T-helper 17 cell (primary cell): ENCODE measurements at places on chromosomes 2 and 18.

DNA sequence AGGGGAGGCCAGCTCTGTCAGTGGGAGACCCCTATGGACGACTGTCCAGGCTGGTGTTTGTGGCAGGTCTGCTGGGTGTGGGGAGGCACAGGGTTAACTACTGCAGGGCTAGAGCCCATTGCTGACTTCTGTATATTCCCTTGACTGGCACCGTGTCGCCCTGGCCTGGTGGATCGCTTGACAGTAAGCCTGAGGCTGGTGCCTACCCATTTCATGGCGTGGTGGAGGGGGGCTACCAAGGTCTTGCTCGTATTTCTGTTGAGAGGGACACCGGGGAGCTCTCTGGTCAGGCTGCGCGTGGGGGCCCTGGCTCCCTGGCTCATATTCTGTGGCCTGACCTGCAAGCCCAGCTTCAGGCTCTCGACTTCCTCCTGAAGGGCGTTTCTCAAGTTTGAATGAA, 119.7 kb downstream of the ACOXL start:
- H3K36me3 ChIP-seq = no peaks in the 10 kb centered on the region
- peak overlapping the region; percentile 57 for H3K4me3 ChIP-seq
- DNase-seq = no peak
- H3K27me3 ChIP-seq = no peaks in the 10 kb centered on the region
- peak overlapping the region; percentile 94 for H3K27ac ChIP-seq

GRCh38 chr18:59908799-59909198, 9.0 kb downstream of the PMAIP1 start:
- DNase-seq = no peak
- H3K4me1 ChIP-seq = peaks cover 23% of the 10 kb centered on the region
- H3K36me3 ChIP-seq = no peaks in the 10 kb centered on the region
- H3K27ac ChIP-seq = peak overlapping the region; percentile 74
- H3K27me3 ChIP-seq = no peaks in the 10 kb centered on the region

DNA sequence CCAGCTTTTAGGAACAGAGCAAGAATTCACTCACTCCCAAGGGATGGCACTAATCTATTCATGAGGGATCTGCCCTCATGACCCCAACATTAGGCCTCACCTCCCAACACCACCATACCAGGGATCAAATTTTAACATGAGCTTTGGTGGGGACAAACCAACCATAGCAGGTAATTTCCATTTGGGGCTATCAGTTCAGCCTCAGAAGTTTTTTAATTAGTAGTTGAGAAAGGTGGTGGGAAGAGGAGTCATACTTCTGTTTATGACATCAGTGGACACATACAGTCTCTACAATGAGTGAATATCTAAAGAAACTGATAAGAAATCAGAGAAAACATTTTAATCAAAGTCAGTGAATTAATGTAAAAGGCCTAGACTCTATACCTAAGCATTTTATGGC, 59.6 kb upstream of the EMILIN2 start:
- no peak overlapping the region for H3K4me3 ChIP-seq
- H3K27ac ChIP-seq = peak overlapping the region; percentile 56
- H3K36me3 ChIP-seq = peaks cover 6% of the 10 kb centered on the region

GRCh38 chr2:112534826-112535225, 7.4 kb upstream of the POLR1B start:
- no peak overlapping the region for H3K4me3 ChIP-seq
- peaks cover 3% of the 10 kb centered on the region for H3K36me3 ChIP-seq
- no peak overlapping the region for H3K27ac ChIP-seq
- H3K27me3 ChIP-seq = no peaks in the 10 kb centered on the region

GRCh38 chr18:47557160-47557559, 305.7 kb upstream of the SKOR2 start:
- DNase-seq = no peak
- no peak overlapping the region for H3K4me3 ChIP-seq
- H3K27me3 ChIP-seq = peaks cover 60% of the 10 kb centered on the region
- H3K4me1 ChIP-seq = no peaks in the 10 kb centered on the region

DNA sequence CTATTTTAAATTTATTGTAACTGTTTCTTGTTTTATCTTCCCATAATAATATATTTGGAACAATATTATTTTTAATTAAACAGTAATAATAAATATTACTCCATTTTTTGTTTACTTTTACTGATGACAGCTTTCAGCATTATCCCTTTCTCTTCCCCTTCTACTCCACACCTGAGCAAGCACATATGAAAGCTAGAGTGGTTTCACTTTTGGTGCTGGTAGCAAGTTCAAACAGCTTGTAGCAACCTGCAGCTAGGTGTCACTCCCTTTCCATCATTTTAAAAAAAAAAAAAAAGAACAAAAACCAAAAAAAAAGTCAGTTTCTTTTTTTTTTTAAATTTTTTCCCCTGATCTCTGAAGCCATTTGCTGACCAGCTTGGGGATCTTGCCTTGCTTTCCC, 801.8 kb downstream of the CCDC85A start:
- no peaks in the 10 kb centered on the region for H3K4me1 ChIP-seq
- no peak overlapping the region for H3K4me3 ChIP-seq

DNA sequence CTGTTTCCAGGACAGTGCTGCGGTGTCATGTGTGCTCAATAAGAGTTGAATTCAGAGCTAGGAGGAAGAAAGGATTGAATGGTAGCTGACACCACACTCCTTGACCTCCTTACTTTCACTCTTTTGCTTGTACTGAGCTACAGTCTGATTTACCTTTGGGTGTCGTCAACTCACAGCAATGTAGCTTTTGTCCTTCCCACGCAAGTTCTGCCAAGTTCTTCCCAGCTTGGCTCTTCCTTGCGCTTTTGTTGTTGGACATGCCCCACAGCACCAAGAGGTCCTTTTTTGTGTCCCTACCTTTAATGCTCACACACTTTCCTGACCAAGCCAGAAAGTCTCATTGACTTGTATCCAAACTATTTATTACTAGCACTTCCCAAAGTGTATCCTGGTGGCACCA, 38.3 kb upstream of the ITGB6 start:
- no peak for DNase-seq
- H3K4me1 ChIP-seq = peaks cover 3% of the 10 kb centered on the region
- H3K27ac ChIP-seq = no peak overlapping the region
- H3K27me3 ChIP-seq = peaks cover 11% of the 10 kb centered on the region
- no peaks in the 10 kb centered on the region for H3K36me3 ChIP-seq

DNA sequence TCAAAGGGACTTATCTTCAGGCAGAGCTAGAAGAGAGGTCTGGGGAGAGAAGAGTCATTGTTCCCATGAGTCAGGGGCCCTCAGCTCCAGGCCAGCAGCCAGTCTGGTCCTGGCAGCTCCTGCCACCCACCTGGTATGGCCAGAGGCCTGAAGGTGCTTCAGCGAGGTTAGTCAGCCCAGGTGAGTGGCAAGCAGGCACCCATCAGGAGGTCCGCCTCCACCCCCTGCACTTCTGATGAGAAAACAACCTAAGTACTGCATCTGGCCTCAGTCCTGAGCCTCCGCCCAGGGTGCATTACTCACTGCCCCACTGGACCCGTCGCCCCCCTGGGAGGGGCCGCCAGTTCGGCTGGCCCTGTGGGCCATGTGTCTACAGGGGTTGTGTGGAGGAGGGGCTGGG, 130.2 kb downstream of the INHBB start:
- H3K27ac ChIP-seq = no peak overlapping the region
- no peak overlapping the region for H3K4me3 ChIP-seq
- DNase-seq = no peak
- peaks cover 24% of the 10 kb centered on the region for H3K27me3 ChIP-seq
- H3K4me1 ChIP-seq = peaks cover under 1% of the 10 kb centered on the region

DNA sequence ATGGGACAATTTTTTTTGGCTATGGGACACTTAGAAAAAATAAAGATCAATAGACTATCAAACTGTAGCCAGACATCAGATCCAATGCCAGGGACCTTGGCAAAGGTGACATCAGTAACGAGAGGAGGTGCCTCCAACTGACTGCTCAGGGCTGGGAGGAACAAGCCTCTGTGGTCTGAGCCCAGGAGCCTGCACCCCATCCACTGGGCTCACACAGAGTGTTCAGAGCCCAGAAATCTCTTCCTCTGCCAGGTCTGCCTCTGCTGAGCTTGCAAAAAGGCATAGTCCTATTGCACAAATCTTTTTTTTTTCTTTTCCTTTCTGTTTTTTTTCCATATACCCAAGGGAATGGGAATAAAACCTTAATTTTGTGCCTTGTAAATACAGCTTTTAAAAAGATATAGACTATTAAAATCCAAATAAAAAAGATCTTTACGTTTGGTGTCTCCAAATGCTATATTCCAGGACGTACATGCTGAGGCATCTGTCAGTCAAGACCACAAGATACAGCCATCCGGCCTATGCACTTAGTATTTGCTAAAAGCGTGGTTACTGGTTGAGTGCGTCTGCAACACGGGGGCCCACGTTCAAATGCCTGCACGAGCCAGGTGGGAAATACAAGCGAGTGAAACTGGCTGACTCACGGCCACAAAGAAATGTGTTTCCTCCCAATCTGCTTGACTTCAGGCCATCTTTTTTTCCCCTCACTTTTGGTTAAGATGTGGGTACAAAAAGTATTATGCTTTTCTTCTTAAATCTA, 7.8 kb upstream of the ARHGAP25 start:
- peaks cover 5% of the 10 kb centered on the region for H3K36me3 ChIP-seq
- H3K4me3 ChIP-seq = peak overlapping the region; percentile 15
- H3K4me1 ChIP-seq = peaks cover 52% of the 10 kb centered on the region
- DNase-seq = peak; percentile 60

DNA sequence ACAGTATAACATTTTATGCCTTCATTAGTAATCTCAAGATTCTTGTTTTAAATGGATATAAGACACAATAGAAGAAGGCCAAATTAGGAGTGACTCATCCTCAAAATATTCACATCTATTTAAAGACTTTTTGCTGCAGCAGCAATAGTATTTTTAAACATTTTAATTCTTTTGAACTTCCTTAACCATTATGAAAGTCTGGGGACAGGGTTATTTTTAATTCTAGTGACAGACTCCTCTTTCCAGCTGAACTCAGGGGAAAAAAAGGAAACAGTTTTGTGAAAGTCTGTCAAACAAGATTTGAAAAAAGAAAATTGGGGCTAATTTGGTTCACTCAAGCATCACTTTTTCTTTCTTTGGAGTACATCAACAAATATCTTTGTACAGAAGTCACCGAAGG, 541.8 kb downstream of the NUP35 start:
- no peaks in the 10 kb centered on the region for H3K27me3 ChIP-seq
- H3K27ac ChIP-seq = no peak overlapping the region
- peaks cover 2% of the 10 kb centered on the region for H3K36me3 ChIP-seq
- no peaks in the 10 kb centered on the region for H3K4me1 ChIP-seq

- no peaks in the 10 kb centered on the region for H3K36me3 ChIP-seq
- no peak for DNase-seq
- no peak overlapping the region for H3K4me3 ChIP-seq
- peaks cover 24% of the 10 kb centered on the region for H3K27me3 ChIP-seq
These were observed 115.2 kb upstream of the KLHL29 start for GRCh38 chr2:23269747-23270146.

- H3K27ac ChIP-seq = no peak overlapping the region
- H3K4me3 ChIP-seq = no peak overlapping the region
- H3K4me1 ChIP-seq = peaks cover 7% of the 10 kb centered on the region
These were observed 139.3 kb downstream of the KLHL29 start for GRCh38 chr2:23524261-23524706.

GRCh38 chr2:69798290-69798908, 31.1 kb upstream of the GMCL1 start:
- H3K4me1 ChIP-seq = peaks cover 23% of the 10 kb centered on the region
- H3K4me3 ChIP-seq = no peak overlapping the region
- DNase-seq = no peak
- H3K27me3 ChIP-seq = no peaks in the 10 kb centered on the region
- H3K36me3 ChIP-seq = no peaks in the 10 kb centered on the region

GRCh38 chr18:78448106-78448505, 531.5 kb upstream of the SALL3 start:
- H3K4me1 ChIP-seq = no peaks in the 10 kb centered on the region
- no peak overlapping the region for H3K4me3 ChIP-seq
- DNase-seq = no peak
- no peaks in the 10 kb centered on the region for H3K27me3 ChIP-seq

DNA sequence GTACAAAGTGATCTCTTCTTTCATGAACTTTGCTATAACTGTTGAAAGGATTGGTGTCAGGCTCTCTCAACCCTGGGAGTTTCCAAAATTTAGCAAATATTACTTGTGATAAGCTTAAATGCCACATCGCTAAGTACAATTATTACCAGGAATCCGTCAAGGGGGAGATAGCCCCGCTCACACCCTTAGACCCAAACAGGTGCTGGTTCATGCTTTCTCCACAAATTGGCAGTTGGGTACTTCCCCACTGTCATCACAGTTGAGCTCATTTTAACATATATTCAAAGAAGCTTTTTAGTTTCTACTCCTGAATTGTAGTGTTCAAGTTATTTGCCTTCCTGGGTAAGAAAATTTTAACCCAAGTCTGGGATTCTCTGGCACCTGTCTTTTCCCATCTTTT, 29.8 kb upstream of the EPB41L5 start:
- peaks cover 4% of the 10 kb centered on the region for H3K4me1 ChIP-seq
- no peak for DNase-seq
- H3K36me3 ChIP-seq = no peaks in the 10 kb centered on the region
- H3K4me3 ChIP-seq = no peak overlapping the region

DNA sequence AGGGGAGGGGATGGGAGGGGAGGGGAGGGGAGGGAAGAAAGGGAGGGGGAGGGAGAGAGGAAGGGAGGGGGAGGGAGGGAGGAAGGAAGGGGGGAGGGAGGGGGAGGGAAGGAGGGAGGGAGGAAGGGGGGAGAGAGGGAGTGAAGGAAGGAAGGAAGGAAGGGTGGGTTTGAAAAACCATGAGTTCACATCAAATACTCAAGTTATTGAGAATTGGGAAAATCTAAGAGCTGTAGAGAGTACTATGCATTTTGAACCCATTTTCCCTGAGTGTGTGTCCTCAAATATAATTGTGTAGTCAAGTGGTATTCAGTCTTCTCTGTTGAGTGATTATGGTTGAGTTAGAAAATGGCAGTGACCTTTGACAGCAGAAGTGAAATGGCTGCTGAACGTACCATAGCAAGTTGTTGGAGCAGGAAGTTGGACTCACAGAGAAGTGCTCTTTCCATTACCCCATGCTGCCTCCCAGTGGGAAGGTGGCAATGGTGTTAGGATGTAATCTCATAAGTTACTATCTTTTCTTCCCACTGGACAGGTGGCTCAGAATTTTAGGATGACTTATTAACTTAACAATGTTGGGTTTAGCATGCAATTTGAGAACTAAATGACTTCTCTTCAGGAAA, 214.6 kb downstream of the SETBP1 start:
- no peak overlapping the region for H3K27ac ChIP-seq
- DNase-seq = no peak
- peaks cover 19% of the 10 kb centered on the region for H3K4me1 ChIP-seq

DNA sequence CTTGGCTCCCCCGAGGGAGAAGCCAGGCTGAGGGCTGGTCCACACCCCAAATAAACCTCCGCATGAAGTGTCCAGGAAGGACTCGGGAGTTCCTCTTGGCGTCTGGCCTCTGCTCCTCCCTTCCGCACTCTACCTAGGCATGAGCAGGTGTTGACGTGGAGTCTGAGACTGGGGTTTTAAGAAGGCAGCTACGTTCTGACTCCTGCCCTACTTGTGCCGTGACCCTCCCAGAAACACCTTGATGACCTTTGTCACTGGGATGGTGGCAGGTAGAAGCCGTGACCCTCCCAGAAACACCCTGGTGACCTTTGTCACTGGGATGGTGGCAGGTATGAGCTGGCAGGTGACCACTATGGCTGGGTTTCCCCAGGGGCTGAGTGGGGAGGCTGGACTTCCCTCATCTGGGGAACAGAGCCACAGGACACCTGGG, 54.8 kb downstream of the HS6ST1 start:
- DNase-seq = no peak
- H3K4me1 ChIP-seq = no peaks in the 10 kb centered on the region
- no peak overlapping the region for H3K27ac ChIP-seq
- no peaks in the 10 kb centered on the region for H3K36me3 ChIP-seq
- no peak overlapping the region for H3K4me3 ChIP-seq
- H3K27me3 ChIP-seq = no peaks in the 10 kb centered on the region
